ENCODE measurements at places on chromosomes 7 and 10. TPM values are rescaled to one million over a fixed set of nuclear protein-coding genes. Genes with fewer than 3 reads are reported as not detected.

The CYP3A4 gene
- total RNA-seq: not detected

DNA sequence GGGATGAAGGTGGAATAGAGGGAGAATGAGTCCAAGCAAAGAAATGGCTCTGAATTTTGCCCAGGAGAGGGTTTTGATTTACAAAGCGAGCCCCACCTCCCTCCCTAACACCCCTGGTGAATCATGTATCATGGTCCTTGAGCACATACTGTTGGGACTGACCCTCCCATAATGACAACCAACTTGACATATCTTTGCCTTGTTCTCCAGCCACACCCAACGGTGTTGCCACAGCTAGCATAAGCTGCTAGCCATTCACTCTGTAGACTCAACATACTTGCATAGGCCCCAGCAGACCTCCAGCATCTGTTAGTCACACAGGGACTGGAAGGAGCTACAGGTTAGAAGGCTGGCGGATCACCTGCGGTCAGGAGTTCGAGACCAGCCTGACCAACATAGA lies 538.5 kb downstream of the KCNMA1 start:
- H3K27me3 ChIP-seq: no peaks in the 10 kb centered on the region
- no peak overlapping the region for H3K27ac ChIP-seq
- no peaks in the 10 kb centered on the region for H3K36me3 ChIP-seq

- no peaks in the 10 kb centered on the region for H3K4me1 ChIP-seq
- no peak overlapping the region for H3K4me3 ChIP-seq
- DNase-seq: no peak
- no peak overlapping the region for H3K27ac ChIP-seq
Observed at GRCh38 chr7:40584667-40585433, 450.0 kb downstream of the SUGCT start.

The SLC39A12 gene
- not detected for total RNA-seq

GRCh38 chr7:75962607-75963380 lies 31.6 kb downstream of the TMEM120A start:
- H3K4me3 ChIP-seq: no peak overlapping the region
- no peaks in the 10 kb centered on the region for H3K27me3 ChIP-seq
- no peaks in the 10 kb centered on the region for H3K4me1 ChIP-seq
- H3K36me3 ChIP-seq: peaks cover 8% of the 10 kb centered on the region
- H3K27ac ChIP-seq: peak overlapping the region; percentile 85
- DNase-seq: peak; percentile 82

The GIMAP5 gene
- 14.5 TPM for total RNA-seq

GRCh38 chr7:93620864-93621263 lies 46.3 kb upstream of the CALCR start:
- no peak overlapping the region for H3K4me3 ChIP-seq
- no peaks in the 10 kb centered on the region for H3K36me3 ChIP-seq

DNA sequence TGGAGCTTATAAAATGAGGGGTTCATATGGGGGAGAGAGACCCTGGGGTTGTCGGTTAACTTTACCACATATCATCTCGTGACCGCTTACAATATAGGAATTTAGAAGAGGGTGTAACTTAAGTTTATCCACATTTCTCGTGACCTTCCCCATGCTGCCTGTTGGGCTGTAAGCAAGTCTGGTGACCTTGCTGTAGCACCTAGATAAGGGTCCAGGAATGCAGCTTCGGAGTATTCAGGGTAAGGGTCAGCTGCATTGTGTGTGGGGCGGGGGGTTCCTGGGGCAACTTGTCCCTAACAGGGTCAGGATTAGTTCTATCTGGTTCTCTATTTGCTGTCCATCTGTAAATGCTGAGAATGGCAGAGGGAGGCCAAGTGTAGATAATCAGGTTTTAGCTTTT lies 1.3 kb upstream of the CHST3 start:
- no peaks in the 10 kb centered on the region for H3K4me1 ChIP-seq
- H3K27me3 ChIP-seq: no peaks in the 10 kb centered on the region
- no peak for DNase-seq
- H3K36me3 ChIP-seq: no peaks in the 10 kb centered on the region

The GPNMB gene
- 74.4 TPM for total RNA-seq

- no peak for DNase-seq
- H3K27me3 ChIP-seq: no peaks in the 10 kb centered on the region
- no peaks in the 10 kb centered on the region for H3K36me3 ChIP-seq
- no peak overlapping the region for H3K4me3 ChIP-seq
Observed at GRCh38 chr10:132675031-132675740, 110.8 kb downstream of the NKX6-2 start.

DNA sequence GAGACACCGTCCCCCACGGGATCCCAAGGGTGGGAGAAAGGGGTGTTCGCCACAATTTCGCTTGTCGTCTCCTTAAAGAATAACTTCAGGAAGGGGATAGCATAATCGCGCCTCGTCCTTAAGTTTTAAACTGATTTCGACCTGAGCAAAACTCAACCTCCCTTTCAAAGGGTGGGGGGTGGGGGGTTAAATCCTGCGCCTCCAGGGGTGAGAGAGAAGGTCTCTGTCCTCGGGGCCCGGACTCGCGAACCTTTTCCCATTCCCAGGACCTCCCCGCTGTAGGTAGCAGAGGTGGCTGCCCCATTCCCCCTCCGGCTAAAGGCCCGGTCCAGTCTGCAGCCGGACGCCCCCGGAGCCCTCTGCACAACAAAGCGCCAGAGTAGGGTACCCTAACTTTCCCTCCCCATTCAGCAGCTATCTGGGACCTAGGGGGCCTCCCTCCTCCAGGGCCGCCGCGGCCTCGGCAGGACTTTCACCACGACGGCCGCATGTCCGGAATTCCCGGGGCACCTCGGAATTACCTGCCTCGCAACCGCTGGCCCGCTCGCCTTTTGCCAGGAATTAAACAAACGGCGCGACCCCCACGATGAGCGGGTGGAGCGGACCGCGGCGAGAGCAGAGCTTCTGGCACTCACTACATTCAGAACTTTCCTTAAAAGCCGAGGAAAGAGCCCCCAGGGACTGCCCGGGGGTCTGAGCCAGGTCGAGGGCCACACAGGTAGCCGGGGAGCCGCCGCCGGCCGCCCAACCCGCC lies 1.7 kb downstream of the CDK6 start:
- H3K4me3 ChIP-seq: peak overlapping the region; percentile 84
- H3K36me3 ChIP-seq: no peaks in the 10 kb centered on the region
- no peak for DNase-seq
- H3K27me3 ChIP-seq: no peaks in the 10 kb centered on the region
- H3K4me1 ChIP-seq: peaks cover 23% of the 10 kb centered on the region
- peak overlapping the region; percentile 95 for H3K27ac ChIP-seq

DNA sequence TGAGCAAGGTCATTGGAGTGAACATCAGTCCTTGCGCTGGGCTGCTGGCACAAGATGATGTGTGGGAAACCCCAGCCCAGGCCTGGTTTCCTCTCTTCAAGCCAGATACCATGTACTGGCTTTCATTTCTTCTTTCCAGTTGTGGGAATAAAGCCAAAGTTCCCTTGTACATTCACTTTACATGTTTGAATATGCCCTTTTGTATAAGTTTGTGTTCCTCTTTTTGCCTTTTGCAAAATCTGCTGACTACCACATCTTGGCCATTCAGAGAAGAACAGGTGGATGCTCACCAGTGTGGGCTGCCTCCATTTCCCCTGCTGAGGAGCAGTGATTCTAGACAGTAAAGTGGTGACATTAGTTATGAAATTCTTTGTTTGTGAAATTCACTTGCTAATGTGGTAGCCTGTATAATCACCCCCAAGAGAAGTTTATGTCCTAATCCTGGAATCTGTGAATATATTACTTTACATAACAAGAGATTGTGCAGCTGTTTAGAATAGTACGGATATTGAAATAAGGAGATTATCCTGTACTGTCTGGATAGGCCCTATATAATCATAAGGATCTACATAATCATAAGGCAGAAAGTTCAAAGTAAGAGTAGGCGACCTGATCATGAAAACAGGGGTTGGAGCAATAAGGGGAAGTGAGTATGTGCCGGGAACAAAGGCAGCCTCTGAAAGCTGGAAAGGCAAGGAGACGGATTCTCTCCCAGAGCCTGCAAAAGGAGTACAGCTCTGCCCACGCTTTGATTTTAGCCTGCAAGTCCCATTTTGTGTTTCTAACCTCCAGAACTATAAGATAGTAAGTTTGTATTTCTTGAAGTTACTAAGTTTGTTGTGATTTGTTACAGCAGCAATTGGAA lies 18.8 kb upstream of the AOAH start:
- no peak for DNase-seq
- H3K4me3 ChIP-seq: no peak overlapping the region
- no peak overlapping the region for H3K27ac ChIP-seq
- no peaks in the 10 kb centered on the region for H3K27me3 ChIP-seq
- H3K36me3 ChIP-seq: no peaks in the 10 kb centered on the region

DNA sequence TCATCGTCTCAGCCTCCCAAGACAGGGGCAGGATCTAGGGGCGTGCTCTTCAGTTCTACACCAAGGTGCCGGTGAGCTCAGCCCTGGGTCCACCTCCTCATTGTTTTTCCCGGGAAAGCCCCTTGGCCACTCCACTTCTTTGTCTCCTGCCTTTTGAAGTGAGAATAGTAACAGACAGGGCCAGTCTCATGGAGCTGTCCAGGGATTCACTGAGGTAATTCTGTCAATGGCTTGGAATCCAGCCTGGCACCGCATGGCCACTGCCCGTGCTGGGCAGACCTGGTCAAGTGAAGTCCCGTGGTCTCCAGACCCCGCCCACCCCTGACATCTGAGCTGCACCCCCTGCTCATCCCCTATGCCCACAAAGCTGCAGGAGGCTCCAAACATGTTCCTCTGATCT lies 138.9 kb downstream of the TNS3 start:
- H3K27ac ChIP-seq: no peak overlapping the region
- DNase-seq: no peak
- H3K4me3 ChIP-seq: no peak overlapping the region
- H3K27me3 ChIP-seq: no peaks in the 10 kb centered on the region

DNA sequence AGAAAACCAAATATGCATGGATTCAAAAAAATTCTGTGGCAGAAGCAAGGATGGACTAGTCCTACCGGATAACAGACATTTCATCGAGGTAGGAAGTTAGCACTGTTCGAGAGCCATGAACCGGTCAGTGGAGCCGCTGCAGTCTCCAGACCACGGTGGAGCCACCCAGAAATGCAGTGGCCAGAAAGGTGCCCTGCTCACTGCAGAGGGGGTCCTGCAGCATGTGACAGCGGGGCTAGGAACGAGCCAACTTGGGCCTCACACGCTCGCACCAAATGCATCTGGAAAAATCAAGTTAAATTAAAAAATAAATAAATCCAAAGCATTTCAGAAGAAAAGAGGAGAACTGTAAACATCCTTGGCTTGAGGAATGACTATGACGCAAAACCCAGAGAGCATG lies 13.1 kb upstream of the CFAP46 start:
- DNase-seq: no peak
- no peak overlapping the region for H3K27ac ChIP-seq
- H3K27me3 ChIP-seq: no peaks in the 10 kb centered on the region
- H3K4me1 ChIP-seq: peaks cover 12% of the 10 kb centered on the region
- H3K36me3 ChIP-seq: no peaks in the 10 kb centered on the region
- no peak overlapping the region for H3K4me3 ChIP-seq

DNA sequence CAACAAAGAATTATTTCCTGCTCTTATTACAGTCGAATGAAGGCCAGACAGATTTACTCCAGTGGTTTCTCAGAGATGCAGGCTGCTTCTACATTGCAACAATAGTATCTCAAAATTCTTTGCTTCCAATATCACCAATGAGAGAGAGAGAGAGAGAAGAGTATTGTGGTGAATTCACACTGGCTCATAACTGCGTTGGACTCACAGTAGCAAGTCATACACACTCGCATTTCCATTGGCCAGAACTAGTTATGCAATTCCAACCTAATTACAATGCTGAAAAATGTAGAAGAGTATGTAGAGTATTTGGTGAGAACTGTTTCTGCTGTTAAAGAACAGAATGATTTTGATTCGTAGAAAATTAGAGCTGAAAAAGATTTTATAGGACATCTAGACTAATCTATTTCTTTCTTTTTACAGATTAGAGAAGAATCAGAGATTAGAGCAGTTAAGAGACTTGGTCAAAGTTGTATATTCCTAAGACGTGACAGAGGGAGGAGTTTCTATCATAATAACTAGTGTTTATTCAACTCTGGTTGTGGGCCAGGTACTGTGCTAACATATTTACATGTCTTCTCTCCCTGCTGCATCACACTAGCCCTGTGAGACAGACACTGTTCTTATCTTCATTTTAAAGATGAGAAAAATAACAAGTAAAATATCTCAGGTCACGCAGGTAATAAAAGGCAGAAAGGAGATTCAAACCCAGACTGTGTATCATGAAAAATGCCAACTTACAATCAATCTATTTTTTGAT lies 34.6 kb upstream of the PDK4 start:
- DNase-seq: no peak
- H3K27me3 ChIP-seq: no peaks in the 10 kb centered on the region
- no peak overlapping the region for H3K27ac ChIP-seq
- no peak overlapping the region for H3K4me3 ChIP-seq
- H3K36me3 ChIP-seq: no peaks in the 10 kb centered on the region

The USP54 gene
- 24.3 TPM for total RNA-seq

DNA sequence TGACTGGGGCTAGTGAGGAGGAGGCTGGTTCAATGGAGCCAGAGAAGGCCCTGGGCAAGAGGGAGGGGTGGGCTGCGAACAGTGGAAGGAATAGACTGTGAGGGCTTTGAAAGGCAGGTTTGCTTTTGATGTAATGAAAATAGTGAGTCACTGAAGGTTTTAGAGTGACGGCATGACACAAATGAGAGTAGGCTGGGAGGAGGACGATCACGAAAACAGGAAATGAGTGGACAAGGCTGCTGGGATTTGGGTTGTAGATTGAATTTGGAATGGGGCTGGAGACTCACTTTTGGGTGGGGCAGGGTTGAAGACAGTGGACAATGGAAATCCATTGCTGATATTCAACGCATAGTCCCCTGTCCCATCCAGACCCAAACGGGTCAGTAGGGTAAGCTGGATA lies 139.6 kb downstream of the CDH23 start:
- H3K4me1 ChIP-seq: no peaks in the 10 kb centered on the region
- no peak overlapping the region for H3K4me3 ChIP-seq
- no peaks in the 10 kb centered on the region for H3K36me3 ChIP-seq
- H3K27me3 ChIP-seq: no peaks in the 10 kb centered on the region
- H3K27ac ChIP-seq: no peak overlapping the region

The PTPN20 gene
- 7.5 TPM for total RNA-seq

DNA sequence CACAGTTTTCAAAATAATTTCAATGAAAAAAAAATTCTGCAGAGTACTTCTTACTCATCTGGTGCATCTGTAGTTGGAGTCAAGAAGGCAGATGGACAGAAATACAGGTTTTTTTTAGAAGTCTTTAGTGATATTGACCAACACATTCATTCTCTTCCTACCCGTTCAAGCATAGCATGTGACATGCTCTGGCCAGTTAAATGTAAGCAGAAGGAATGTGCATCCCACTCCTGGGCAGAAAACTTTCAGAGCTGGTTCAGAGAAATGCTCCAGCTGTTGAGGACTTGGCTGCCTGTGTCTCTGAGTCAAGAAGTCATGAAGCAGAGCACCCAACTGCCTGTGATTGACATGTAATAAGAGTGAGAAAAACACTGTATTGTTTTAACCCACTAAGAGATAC lies 665.3 kb upstream of the IGFBP3 start:
- no peak overlapping the region for H3K27ac ChIP-seq
- no peaks in the 10 kb centered on the region for H3K27me3 ChIP-seq
